ENCODE measurements at places on chromosomes 3 and 15.

DNA sequence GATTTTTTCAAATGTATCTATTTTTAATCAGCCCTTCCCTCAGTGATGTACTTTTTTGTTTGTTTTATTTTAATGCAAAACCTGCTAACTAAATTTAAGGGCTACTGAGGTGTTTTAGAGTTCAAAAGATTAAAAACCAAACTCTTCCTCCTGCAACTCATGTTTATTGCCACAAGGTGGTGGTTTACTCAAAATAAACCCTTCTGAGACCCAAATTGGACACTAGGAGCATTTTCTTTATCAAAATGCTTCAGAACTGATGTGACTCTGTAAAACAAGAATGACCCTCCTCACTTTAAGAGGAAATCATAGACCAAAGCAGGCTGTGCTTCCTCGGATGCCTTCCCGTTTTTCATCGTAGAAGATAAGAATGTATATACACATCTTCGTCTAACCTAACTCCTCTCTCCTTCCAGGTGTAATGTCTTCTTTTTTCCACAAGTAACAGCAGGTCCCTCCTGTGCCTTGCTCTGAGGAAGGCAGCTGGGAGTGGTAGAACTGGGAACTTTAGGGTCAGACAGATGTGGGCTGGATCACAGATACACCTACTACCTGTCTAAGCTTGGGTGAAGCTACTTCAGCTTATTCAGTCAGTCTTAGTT is 2.9 kb upstream of the NME9 start:
- peak; percentile 51 for DNase-seq

- DNase-seq, result no peak
Measured at GRCh38 chr3:112362221-112362620, 29.3 kb downstream of the CD200 start.

DNA sequence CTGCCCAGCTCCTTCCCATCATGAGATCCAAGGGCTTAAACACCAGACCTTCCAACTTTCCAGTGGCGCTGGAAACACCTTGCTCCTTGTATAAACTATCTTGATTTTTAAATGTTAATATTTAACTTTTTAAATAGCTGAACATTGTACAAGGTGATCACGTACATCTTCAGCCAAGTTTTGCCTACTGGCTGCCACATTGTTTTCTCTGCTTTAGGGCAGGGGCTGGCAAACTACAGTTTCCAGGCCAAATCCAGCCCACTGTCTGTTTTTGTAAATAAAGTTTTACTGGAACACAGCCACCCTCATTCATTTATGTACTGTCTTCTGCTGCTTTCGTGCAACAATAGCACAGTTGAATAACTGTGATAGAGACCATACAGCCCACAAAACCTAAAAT is 27.6 kb upstream of the FOXP1 start:
- no peak for DNase-seq

DNA sequence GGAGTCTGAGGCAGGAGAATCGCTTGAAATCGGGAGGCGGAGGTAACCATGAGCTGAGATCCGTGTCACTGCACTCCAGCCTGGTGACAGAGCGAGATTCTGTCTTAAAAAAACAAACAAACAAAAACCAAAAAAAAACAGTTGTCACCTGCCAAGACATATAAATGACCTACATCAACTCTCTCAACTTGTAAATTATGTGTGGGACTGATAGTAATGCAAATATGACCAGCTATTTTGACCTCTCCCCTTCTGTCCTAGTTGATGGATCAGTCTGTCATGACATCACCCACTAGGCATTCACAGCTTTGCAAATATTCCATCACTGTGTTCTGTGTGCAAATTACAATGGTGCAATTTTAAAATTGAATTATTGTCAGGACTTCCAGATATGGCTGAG is 175.4 kb downstream of the EBLN2 start:
- DNase-seq, result no peak

DNA sequence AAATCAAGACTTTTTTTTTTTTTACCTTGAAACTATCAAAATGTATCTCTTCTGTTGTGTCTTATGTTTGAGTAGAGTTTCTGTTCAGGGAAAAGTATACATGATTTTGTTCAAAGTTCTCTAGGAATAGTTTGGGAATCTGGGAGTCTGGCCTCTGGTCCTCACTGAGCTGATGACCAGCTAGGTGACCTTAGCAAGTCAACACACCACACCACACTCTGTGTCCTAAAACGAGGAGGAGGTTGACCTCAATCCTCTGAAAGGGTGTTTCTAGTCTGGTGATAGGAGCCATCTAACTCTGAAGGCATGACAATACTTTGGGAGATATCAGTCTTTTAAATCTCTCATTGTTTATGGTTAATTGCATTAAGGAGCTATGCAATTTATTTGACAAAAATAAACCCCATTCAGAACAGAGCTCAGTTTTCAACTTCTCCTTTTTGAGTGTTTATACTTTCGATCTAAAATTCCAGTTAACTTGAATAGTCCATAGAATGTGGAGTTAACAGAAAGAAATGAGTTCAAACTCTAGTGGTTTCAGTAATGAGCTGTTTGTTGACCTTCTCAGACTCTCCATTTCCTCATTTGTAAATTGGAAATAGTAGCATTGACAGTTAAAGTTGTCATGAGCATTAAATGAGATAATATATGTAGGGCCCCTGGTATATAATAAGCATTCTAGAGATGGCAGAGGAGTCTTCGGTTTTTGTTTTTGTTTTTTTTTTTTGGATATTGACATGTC is 112.2 kb upstream of the LRRN1 start:
- DNase-seq, result no peak

DNA sequence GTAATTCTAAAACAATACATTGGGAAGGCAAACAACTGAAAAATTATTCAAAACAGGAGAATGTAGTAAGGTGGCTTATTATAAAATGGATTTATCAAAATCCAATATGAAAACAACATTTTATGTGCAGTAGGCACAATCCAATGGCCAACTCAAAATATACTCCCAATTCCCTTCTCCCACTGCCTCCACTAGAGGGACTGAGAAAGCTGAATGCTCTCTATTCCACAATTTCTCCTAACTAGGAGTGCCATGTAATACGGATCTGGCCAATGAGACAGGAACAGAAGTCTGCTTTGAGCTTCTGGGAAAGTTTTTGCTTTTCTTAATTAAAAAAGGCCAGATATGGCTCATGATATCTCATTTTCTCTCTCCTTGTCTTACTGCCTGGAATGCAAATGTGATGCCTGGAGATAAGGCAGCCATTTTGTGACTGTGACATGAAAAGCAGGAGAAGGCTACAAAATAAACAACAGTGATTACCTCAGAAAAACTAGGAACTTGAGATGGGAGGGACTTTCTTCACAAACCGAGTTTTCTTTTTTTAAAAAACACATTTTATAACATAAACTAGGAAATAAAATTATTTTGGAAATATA is 18.8 kb upstream of the VGLL4 start:
- DNase-seq, result peak; percentile 71

GRCh38 chr15:53193149-53193548 is 403.0 kb upstream of the ONECUT1 start:
- peak; percentile 33 for DNase-seq
